ENCODE measurements at places on chromosomes 2 and 18.

DNA sequence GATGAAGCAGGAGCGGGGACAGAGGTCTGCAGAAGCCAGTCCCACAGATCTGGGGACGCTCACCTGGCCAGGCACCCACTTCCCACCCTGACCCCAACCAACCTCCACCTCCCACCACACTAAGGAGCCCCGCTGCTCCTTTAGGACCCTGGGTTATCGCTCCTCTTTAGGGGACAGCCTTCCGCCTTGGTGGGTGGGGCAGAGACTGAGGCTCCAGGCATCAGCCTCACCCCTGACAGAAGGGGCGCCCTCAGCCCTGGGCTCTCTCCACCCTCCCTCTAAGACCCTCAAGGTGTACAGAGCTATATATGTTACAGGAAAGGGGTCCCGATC lies 33.5 kb upstream of the SLC66A3 start:
- DNase-seq, result no peak

- DNase-seq, result no peak
Observed at GRCh38 chr18:61503688-61504087, 170.5 kb downstream of the CDH20 start.

- DNase-seq, result no peak
Observed at GRCh38 chr2:34012715-34013302, 413.7 kb upstream of the FAM98A start.

DNA sequence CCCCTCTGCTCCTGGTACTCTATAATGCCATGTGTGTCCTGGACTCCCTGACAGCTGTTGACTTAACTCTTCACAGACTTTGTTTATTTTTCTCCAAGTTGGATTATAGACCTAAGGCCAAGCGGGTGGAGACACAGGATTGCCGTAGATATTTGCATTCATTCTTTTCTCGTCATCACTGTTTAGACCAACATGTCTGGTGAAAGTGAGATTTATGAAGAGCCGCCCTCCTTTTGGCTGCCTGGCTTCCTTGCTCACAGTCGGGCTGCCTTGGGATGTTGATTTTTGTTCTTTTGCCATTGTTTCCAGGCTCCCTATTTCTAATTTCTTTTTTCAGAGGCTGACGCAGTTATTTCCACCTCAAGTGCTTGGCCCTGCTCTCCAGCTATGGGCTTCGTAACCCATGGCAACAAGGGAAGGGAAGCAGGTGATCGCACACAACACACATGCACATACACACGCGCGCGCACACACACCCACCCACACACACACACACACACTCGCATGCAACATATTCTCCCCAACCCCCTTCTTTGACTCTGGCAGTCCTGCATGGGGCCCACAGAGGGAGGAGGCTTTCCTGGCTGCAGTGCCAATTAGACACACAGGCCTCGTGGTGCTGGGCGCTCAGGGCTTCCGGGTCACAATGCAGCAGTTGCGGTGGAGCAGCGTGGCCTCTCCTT lies 296.5 kb downstream of the MTX2 start:
- DNase-seq, result no peak

DNA sequence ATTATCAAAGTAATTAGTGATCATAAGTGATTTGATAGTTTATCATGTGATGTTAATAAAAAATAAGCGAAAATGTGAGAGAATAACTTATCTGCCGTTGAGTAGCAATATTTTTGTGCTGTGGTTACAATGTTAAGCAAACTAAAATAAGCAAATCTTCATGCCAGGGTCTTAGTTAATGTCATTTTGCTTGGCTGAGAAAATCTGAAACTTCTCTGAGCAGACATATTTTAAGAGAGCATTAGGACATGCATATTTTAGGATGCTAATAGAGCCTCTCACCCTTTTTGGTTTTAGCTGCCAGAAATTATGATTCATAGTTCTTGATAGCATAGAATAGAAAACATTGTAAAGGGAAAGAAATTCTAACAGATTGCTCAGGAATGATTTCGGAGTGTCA lies 233.5 kb upstream of the ZEB2 start:
- DNase-seq, result no peak

DNA sequence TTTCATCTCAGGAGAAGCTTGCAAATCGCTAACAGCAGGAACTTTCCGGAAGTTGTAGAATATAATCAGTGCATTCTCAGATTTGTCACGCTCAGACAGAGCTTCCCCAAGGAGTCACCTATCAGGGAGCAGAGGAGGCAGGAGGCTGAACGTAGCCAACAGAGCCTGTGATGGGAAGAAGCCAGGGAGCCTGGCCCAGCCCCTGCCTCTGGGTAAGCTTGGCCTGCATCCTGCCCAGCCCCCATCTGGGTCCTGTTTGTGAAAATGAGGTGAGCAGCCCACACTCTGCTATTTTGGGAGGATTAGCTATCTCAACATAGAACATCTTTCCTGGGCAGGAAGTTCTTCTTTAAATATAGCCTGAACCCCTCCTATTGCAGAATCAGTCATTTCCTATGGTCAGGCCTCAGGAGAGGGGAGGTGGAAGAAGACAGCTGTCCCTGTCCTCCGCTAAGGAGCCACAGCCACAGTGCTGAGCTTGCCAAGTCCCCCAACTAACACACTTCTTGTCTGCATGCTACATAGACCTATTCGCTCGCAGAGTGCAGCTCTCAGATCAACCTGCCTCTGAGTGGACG lies 19.2 kb upstream of the PKDCC start:
- no peak for DNase-seq

- DNase-seq, result no peak
Observed at GRCh38 chr2:159774370-159774990, 23.5 kb downstream of the CD302 start.

DNA sequence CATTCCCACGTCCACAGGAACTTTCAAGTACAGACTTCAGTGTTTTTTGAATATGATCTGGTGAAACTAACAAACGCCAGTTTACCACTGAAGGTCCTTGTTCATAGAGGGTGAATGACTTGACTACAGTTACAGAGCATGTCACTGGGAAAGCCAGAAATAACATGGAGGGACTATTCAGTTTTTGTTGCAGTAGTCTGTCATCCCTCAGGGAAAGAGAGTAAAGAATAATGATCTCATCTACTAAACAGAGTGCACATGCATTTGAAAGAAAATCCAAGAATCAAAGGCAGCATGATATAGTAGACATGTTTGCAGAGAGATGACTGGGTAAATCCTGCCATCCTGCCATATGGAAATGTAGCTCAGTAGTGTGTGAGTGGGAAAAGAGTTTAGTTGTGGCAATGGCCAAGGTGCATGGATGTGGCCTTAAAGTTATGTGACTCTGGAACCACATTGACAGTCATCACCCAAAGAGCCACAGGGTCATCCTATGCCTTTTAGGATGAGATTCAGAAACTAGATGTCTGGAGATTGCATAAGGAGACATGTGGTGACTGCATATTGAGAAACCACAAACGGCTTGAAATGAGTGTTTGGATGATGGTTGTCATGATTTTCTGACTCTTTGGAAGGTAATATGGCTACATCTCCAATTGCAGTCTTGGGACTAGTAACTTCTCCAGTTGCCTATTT lies 125.3 kb upstream of the ZEB2 start:
- DNase-seq, result no peak

GRCh38 chr2:237411092-237411601 lies 2.8 kb downstream of the COL6A3 start:
- no peak for DNase-seq

- no peak for DNase-seq
Observed at GRCh38 chr2:101706819-101707177, 9.3 kb downstream of the MAP4K4 start.

GRCh38 chr18:26056291-26056690 lies 34.1 kb downstream of the SS18 start:
- no peak for DNase-seq

DNA sequence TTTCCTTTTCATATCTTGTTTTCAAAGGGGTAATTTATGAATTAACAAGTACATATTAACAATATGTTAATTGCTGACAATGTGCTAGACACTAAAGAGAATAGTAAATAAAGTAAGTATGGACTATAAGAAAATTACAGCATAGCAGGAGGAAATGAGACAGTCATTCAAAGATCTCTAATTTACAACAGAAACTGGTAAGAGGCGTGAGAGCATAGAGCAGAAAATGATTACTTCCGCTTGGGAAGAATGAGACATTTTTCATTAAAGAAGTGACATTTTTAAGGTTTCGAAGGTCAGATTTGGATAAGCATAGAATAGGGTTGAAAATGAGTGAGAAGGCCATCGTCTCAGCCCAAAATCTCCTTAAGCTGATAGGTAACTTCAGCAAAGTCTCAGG lies 184.4 kb upstream of the SESTD1 start:
- DNase-seq, result no peak

GRCh38 chr18:58041633-58042032 lies 2.4 kb upstream of the NEDD4L start:
- DNase-seq, result no peak

DNA sequence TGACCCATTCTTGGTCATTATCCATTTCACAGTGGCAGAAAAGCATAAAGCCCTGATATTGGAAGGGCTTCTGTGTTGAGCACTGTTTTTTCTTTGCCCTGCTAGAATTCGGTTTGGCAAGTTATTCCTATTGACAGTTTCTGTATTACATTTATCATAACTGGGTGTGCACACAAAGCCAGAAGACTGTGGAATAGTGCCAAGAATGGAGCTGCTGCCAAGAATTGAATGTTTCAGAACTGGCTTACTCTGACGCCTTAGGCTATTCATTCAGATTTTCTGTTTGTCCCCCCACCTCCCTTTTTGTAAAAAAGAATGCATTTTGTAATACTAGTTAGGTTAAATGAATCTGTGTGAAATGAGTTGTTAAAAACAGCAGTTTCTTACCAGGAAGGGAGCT lies 12.7 kb downstream of the KDM3A start:
- peak; percentile 74 for DNase-seq

- no peak for DNase-seq
Observed at GRCh38 chr2:57210855-57211254, 835.8 kb upstream of the VRK2 start.

DNA sequence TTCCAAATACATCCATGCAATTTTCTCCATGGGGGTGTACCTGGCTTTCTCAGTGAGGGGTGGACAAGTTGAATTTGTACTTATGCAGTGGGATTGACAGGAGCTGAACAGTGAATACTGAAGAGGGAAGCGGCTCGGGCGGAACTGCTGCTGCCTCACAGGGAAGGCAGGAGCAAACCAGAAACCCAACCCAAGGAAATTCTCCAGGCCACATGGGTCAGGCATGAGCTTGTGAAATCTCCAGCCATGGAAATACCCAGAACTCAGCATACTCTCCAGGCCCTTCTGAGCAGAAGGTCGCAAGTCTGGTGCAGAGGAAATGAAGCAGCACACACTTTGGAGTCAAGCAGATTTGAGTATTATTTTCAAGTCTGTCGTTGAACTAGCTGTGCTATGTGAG lies 26.5 kb upstream of the INO80C start:
- no peak for DNase-seq

GRCh38 chr2:106269591-106270291 lies 75.6 kb upstream of the UXS1 start:
- no peak for DNase-seq

GRCh38 chr2:73031095-73031678 lies 40.3 kb downstream of the SFXN5 start:
- no peak for DNase-seq

GRCh38 chr2:198098918-198099317 lies 294.5 kb downstream of the PLCL1 start:
- no peak for DNase-seq

- no peak for DNase-seq
Observed at GRCh38 chr2:33272001-33272400, 204.4 kb upstream of the RASGRP3 start.

- no peak for DNase-seq
Observed at GRCh38 chr2:161321944-161322648, 13.9 kb downstream of the PSMD14 start.

DNA sequence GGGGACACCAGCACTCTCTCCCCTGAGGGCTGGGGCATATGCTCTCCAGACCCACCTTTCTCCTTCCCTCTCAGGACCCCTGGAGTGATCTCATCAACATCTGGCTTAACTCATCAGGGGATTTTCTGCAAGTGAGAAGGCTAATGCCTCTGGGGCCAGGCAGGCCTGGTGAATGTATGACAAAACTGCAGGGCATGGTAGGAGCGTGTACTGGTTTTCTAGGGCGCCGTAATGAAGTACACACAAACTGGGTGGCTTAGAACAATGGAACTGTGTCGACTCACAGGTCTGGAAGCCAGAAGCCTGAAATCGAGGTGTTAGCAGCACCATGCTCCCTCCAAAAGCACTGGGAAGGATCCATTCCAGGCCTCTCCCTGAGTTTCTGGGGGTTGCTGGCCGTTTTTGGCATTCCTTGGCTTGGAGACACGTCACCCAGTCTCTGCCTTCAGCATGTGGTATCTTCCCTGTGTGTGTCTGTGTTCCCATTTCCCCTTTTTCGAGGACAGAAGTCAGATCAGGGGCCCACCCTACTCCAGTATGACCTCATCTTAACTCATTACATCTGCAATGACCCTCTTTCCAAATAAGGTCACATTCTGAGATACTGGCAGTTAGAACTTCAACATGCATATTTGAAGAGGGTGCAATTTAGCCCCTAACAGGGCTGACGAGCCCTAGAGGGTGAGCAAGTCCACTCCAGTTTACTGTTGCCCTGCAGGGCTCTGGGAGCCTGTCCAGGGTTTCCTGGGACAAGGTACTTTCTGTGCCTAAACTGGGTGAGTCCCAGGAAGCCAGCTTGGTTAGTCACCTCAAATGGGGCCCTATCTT lies 45.5 kb upstream of the CAB39 start:
- no peak for DNase-seq

GRCh38 chr18:3044931-3045698 lies 32.2 kb upstream of the LPIN2 start:
- peak; percentile 11 for DNase-seq

DNA sequence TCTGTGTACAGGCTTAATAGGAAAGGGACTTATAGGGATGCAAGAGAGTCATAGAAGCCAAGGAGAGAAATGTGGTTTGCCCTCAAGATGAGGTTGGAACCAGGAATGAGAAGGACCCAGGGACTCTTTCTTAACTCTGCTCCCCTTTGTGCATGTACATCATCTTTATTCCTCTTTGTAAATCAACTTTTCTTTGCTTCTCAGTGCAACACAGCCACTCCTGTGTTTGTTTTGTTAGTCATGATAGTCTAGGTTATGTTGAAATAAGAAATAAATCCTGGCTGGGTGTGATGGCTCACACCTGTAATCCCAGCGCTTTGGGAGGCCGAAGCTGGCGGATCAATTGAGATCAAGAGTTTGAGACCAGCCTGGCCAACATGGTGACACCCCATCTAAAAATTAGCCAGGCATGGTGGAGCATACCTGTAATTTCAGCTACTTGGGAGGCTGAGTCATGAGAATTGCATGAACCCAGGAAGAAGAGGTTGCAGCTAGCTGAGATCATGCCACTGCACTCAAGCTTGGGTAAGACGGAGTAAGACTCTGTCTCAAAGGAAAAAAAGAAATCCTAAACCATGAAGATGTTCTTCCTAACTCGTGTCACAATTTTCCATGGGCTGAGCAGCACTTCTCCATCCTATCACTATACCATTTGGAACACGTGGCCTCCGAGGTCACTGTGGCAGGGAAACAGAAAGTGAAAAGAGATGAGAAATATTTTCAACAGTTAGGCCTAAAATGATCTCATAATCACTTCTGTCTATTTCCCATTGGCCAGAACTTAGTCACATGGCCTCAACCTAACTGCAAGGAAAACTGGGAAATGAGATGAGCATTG lies 73.0 kb upstream of the TMEM17 start:
- DNase-seq, result no peak

GRCh38 chr18:22283397-22283796 lies 114.0 kb downstream of the GATA6 start:
- DNase-seq, result no peak
